ENCODE measurements at places on chromosomes 3 and 15.
A peak's percentile ranks its signal among the peaks of the same experiment; 100 is the strongest.

DNA sequence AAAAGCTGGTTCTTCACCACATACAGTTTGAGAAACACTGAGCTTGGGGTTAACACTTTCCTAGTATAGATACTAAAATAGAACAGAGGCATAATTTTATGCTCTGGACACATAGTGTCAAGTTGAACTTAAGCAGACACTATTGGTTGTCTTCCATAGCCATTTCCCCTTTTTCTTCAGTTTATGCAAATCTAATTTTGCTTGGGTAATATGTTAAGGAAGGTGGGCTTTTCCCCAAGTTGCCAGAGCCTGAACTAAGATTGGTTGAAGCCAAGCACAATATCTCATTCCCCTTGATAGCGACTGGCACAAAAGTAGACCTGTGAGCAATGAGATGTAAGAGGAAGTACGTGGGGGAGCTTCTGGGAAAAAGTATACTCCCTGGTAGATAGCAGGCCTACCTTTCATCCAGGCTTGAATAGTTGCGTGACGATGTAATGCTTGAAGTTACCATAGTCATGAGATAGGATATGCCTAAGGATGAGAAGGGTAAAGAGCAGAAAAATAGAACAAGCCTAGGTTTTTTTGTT is 4.5 kb upstream of the POPDC2 start:
- DNase-seq = no peak

GRCh38 chr3:186886202-186886981 is 43.9 kb downstream of the ADIPOQ start:
- no peak for DNase-seq

- no peak for DNase-seq
These were observed 15.5 kb downstream of the AP3S2 start for GRCh38 chr15:89878323-89878722.

DNA sequence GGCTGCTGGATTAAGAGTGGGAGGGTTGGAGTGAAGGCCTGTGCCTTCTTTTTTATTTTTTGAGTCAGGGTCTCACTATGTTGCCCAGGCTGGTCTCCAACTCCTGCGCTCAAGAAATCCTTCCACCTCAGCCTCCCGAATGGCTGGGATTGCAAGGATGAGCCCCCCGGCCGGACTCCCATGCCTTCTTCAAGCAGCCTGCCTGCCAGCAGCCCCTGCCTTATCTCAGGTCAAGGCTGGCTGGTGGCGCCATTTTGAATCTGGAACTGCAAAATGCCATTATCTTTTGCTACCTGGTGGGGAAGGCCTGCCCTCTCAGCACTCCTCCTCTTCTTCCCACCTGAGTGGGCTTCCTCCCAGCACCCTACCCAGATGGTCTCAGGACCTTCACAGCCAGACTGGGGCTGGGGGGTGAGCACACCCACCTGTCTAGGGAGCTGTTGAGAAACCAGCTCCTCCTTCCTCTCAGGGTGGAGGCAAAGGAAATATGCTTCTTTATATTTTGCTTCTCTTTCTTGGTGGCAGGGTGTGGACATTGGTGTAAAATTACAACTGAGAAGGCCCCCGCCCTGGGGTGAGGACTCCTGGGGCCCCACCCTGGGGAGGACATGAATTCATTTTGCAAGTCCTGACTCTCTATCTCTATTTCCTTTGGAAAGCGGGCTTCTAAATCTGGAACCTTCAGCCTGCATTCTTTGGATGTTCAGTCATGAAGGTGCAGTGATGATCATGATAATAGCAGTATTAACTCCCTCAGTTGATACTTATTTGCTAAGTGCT is 7.7 kb upstream of the FLNB start:
- no peak for DNase-seq

DNA sequence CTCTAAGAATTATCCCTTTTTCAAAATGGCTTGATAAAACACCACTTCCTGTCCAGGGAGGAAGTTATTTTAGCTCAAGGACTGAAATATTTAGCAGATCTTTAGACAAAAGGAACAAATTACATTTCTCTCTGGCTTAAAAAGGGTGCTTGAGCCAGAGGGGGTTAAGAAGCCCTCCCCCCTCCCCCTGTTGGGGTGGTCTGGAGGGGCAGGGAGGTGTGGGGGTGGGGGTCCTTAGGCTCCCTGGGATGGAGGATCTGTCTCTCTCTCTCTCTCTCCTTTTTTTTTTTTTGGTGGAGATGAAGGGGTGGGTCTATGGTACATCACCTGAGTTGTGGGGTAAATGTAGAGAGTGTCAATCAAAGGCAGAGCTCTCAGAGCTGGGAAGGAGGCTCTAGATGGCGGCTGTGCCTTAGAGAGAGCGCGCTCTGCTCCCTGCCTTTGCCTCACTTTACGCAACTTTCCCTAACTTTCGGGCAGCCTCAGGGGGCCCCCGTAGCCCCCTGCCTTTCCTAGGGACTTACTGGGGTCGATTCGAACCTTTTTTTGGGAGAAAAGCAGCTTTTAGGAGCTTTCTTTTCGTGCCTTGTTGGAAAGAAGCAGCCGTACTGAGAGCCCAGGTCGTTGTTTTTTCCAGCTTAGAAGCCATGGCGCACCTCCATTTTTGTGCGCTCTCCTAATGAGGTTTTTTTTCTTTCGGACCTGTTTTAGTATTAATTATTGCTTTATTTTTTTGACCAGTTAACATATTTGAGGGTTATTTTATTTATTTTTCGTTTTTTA is at the start of gene CHD2:
CHD2 (plus strand) TSS at position 377 of the 783 bp plus-strand sequence. CDS start 914 bp downstream, outside the sequence.
- peak; percentile 78 for DNase-seq

- peak; percentile 67 for DNase-seq
These were observed 93.2 kb upstream of the RNF7 start for GRCh38 chr3:141644931-141645330.

- no peak for DNase-seq
These were observed 299.3 kb upstream of the LYSMD4 start for GRCh38 chr15:100032358-100033085.
